ENCODE measurements at places on chromosomes 11 and 22.
A peak's percentile ranks its signal among the peaks of the same experiment; 100 is the strongest.

DNA sequence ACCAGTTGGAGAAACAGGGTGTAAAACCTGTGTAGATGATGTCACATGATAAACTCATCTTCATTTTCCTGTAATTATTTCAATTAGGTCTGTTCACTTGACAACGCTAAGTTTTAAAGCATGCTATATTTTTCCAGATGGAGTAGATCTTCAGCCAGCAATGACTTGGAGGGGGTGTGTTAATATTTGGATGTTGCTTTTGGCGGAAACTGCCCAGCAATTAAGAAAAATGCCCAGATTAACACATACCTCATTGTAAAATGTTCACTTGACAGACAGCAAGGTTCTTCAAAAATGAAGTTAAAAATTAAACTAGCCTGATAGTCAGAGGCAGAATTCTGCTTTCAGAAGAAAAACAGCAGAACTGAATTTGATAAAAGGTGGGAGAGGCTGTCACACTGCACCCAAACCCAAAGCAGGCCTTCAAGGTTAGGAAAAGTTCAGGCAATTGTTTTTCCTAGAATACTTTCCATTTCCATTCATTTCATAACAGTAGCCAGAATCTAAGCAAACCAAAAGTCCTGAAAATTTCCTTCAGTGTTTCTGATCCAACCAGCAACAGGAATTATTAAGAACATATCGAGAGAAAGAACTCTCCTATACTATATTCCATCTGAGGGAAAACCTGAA is 33.0 kb downstream of the VSIG10L2 start:
- no peak for DNase-seq

- no peak for DNase-seq
Observed at GRCh38 chr11:76135491-76135890, 70.8 kb downstream of the WNT11 start.

- DNase-seq: no peak
Observed at GRCh38 chr11:24390016-24390415, 106.8 kb upstream of the LUZP2 start.

GRCh38 chr11:106275151-106275550 is 197.7 kb downstream of the AASDHPPT start:
- no peak for DNase-seq

GRCh38 chr11:12539572-12539971 is 134.6 kb upstream of the TEAD1 start:
- DNase-seq: no peak

GRCh38 chr22:22855617-22856308 is 31.9 kb upstream of the IGLL5 start:
- no peak for DNase-seq

DNA sequence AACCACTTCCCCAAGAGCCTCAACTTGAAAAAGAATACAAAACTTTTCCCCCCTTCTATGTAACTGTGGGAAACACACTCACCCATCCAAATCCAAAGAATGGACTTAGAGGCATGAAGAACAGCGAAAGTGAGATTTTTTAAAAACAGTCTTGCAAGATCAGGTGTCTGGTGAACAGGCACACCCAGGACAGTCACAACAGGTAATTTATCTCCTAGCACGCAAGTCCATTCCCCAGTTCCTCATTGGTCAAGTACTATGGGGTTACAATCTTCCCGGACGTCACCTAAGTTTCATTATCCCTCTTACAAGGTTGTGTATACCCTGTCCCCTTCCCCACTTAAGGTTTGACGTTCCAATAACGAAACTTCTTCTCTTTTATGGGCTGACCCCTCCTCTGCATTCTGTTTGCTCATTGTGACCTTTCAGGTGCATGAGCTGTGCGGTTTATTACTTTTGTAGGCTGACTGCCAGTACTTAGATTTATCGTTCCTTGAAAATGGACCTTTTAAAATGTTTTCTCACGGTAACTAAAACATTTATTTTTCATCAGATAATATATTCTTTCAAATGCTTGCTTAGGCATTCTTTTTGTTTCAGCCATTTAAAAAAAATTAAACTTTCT is 1401.9 kb downstream of the FAM181B start:
- no peak for DNase-seq

GRCh38 chr11:17479284-17480214 is 2.9 kb upstream of the ABCC8 start:
- no peak for DNase-seq

- no peak for DNase-seq
Observed at GRCh38 chr11:109109571-109110315, 312.2 kb upstream of the C11orf87 start.

- DNase-seq: no peak
Observed at GRCh38 chr11:65710421-65710820, 1.6 kb upstream of the KAT5 start.

GRCh38 chr11:33646629-33647028 is 54.0 kb downstream of the C11orf91 start:
- DNase-seq: no peak

- peak; percentile 69 for DNase-seq
Observed at GRCh38 chr22:49929211-49929979, 11.0 kb downstream of the CRELD2 start.

- no peak for DNase-seq
Observed at GRCh38 chr11:58024601-58025091, 965 bp downstream of the OR9Q1 start.

- no peak for DNase-seq
Observed at GRCh38 chr11:133925756-133926155, 31.0 kb downstream of the IGSF9B start.

DNA sequence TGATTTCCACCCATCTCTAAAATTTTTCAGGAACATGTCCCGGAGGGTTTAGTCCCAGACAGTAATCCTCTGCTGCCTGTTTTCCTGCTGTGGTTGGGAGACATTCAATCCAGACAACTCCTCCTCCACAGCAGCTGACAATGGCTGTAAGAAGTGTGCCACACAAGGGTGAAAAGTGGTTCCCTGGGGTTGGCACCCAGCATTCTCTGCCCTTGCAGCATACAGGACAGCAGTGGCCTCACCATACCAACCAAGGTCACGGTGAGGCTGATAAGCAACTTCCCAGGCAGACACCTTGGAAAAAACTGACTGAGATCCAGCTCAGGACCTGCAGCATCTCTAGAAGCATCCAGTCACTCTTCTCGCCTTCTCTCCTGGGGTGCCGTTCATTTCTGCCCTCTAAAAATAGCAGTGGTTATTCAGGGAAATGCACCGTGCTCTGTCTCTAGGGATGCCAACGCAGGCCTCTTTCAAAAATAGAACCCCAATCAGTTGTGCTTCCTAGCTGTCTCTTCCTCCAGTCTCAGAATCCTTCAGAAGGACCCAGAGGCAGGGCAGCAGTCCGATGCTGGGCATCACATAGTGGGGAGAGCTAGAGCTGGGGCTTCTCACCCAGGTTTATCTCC is 241.0 kb downstream of the TENM4 start:
- DNase-seq: no peak

DNA sequence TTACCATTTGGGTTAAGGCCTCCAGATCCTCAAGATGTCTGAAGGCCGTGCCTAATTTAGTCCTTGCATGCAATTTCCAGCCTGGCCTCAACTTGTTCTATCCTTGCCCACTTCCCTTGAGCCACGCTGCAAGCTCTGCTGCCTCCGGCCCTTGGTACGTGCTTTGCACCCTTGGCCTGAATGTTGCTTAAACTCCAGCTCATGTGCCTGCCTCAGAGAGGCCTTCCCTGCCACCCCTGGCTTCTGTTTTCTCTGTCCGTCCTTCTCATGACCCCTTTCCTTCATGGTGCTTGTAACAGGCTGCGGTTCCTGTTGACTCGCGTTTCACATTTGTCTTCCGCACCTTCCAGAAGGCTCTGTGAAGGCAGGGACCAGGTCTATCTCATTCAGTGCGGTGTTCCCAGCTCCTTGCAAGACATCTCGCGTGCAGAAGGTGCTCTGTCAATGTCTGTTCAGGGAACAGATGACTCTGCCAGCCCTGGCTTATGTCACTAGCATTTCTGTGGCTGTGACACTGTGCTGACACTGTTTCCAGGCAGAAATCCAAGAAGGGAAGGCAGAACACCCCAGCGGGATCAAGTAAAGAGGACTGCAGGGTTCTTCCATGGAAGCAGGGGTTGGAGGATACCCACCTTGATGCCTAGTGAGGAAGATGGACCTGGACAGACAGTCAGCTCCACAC is 61.8 kb downstream of the FBLN1 start:
- DNase-seq: no peak

- DNase-seq: no peak
Observed at GRCh38 chr11:17526931-17527627, 17.1 kb downstream of the USH1C start.

DNA sequence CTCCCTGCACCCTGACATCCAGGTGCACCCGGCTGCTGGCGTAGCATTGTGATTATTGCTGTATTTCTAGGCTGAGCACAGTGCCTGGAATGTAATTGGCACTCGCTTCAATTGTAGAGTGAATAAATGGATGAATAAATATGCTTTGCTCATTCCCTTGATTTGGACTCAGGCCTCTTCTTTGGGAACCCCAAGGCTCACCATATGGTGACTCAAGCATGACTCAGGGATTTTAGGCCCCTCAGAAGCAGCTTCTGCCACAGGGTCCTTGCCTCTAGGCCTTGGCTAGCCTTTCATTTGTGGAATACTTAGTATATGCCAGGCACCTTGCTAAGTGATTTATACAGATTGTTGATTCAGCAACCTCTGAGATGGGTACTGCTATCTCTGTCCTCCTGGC is 78.9 kb downstream of the GRIK4 start:
- DNase-seq: no peak

DNA sequence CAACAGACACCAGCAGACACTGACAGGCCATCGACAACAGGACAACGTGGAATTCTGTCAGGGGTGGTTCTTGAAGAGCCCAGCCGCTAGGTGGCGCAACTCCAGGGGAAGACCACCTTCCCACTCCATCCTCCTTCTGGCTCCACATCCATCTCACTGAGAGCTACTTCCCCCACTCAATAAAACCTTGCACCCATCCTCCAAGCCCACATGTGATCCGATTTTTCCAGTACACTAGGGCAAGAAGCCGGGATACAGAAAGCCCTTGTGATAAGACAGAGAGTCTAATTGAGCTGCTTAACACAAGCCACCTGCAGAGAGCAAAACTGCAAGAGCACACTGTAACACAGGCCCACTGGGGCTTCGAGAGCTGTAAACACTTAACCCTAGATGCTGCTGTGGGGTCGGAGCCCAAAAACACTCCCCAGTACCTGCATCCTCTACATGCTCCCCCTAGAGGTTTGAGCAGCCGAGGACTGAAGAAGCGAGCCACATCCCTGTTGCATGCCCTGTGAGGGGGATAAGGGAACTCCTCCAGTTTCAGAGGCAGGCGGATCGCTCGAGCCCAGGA is 11.5 kb upstream of the RAB39A start:
- DNase-seq: peak; percentile 22

- no peak for DNase-seq
Observed at GRCh38 chr11:43833657-43834073, 47.0 kb upstream of the ALKBH3 start.

- DNase-seq: no peak
Observed at GRCh38 chr22:48153726-48154125, 1391.3 kb downstream of the TBC1D22A start.

DNA sequence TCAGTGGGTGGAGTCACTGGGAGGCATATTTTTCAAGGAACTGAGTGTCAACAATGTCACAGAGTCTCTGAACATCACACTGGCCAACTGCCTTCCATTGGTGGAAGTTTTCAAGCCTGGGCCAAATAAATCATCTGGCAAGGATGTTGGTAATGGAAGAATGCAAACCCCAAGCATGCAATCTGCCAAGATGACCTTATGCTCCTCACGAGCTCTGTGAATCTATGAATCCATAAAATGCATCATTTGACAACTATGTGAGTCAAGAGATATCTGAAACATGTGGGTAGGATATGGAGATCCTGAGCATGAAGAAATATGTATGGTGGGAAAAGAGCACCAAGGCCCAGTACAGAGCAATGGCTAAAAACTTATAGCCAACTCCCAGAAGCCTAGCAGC is 122.2 kb downstream of the PLEKHA7 start:
- no peak for DNase-seq

GRCh38 chr11:73311394-73311869 is 3.4 kb downstream of the ARHGEF17 start:
- DNase-seq: no peak

GRCh38 chr11:126114486-126115126 is 51.9 kb upstream of the CDON start:
- no peak for DNase-seq

DNA sequence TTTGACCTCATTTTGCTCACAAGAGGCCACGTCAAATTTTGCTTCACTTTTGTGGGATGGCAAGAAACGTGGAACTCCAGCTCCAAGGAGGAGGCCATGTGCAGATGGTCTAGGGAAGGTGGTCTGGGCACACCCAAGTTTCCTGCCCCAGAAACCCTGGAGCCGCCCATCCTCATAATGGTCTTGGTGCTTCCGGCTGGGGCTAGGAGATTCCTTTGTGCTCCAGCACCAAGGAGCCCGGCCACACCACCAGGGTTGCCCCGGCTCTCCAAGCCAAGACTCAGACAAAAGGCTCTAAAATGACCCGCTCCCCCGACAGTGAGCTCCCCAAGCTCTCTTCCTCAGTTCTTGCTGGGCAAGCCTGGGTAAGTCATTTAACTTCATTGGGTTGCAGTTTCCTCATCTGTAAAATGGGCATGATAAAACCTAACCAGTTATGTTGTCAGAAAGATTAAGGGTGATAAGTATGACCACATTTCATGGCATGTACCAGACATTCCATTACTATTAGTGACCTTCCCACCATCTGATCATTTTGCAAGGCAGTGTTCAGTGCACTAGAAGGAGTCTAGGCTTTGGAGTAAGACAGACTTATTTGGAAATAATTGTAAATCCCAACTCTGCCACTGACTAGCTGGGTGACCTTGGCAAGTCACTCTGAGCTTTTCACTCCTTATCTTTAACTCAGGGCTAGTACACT is 23.3 kb downstream of the DKK3 start:
- DNase-seq: no peak

GRCh38 chr11:68904248-68904847 is 657 bp downstream of the IGHMBP2 start:
- no peak for DNase-seq

DNA sequence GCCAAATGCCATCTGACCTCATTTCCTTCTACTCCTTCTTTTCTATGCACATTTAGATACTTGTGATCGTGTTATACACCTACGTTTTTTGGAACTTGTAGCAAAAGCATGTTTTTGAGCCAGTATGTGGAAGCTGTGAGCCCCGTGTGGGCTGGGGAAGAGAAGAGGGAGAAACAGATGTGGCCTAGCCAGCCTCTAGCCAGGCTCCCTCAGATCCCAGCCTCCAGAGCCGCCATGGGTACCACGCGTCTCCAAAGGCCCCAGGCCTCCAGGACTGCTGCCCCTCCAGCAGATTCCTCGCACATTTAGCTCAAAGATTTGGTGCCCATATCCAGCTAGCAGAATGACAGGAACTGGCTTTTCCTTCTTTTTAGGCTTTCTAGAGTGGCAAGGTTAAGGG is 17.0 kb upstream of the TLCD5 start:
- no peak for DNase-seq

DNA sequence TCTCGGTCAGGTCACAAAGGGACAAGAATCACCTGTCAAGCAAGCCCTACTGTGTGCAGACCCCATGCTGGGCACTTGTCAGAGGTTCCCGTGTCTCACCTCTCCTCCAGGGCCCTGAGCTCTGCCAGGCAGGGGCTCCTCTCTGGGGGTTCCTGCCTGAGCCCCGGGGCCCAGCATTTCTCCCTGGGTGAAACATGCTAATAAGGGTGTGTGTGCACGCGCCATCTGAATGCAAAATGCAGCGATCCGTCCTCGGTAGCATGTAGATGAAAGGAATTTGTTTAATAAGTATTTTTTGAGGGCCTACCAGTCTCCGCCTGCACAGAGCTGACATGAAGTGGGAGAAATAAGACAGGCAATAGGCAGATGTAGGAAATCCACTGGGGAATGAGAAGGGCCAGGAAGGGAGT is 5.8 kb downstream of the ELFN2 start:
- DNase-seq: no peak
